Fibroblast of gingiva (primary cell): ENCODE measurements at places on chromosomes 7 and 10.
A peak's percentile ranks its signal among the peaks of the same experiment; 100 is the strongest.

- peak; percentile 34 for DNase-seq
Observed at GRCh38 chr7:42831718-42832522, 80.0 kb downstream of the C7orf25 start.

GRCh38 chr7:92714767-92715166 lies 121.6 kb downstream of the CDK6 start:
- DNase-seq: no peak

- no peak for DNase-seq
Observed at GRCh38 chr7:69208276-69208675, 390.0 kb upstream of the AUTS2 start.

DNA sequence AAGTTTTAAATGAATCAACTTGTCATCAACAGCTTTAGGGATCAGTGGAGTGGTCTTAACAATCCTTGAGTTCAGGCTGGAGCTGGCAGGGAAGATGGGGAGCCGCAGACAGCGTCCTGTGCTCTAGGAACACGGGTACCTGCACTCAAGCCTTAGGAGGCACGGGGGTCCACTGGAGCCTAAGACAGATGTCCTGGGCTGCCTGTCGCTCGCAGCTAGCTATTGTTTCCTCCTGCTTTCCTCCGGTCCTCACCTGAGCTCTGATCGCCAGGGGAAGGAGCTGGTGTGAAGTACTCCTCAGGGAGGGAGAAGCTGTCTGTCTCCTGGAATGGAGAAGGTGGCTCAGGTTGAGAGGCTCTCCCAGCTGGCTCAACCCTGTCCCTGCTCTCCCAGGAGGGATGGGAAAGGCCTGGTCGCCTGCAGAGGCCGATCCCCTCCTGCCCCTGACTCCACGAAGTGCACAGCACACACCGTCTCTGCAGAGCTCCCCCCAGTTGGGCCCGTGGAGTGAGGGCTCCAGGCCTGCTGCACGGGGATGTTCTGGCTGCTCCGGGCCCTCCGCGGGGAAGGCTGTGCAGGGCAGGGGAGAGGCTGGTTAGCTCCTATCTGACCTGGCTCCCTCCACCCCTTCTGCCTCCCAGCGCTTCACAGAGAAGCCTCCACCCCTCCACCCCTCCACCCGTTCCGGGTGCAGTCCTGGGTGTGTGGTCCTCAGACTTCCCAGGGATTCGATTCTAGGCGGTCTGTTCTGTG lies 14.5 kb upstream of the PYROXD2 start:
- DNase-seq: no peak

DNA sequence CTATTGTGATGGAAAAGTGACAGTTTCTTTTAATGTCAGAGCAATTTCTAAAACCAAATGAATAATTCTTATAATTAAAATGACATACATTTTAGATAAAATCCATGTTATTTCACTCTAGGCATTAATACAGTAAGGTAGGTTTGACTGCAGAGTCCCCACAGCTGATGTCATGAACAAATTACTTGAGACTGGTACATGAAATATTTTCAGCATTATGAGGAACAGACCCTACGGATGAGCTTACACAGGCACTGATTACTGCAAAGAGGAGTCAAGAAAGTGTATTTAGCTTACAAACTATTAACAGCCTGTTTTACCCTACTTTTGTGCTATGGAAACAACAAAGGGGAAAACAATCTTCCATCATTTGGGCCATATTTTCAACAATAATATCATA lies 8.9 kb downstream of the COL1A2 start:
- peak; percentile 22 for DNase-seq

GRCh38 chr7:66297579-66297978 lies 92.4 kb downstream of the TPST1 start:
- DNase-seq: no peak

- no peak for DNase-seq
Observed at GRCh38 chr7:29065181-29065857, 81.0 kb downstream of the CPVL start.

DNA sequence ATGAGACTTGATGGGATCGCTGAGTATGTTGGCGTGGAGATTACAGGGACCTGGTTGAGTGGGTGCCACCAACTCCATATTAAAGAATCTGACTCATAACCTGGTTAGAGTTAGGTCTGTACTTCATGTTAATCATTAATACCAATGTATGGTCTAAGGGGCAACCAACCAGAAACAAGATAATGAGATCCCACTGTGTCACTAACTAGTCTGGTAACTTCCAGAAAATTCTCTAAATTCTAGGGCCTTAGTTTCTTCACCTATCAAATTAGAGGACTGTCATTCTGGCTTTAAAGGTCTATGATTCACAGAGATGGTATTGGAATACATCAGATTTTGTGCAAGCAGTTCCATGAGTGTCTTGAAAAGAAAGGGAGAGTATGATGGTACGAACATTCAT lies 102.2 kb downstream of the SNX10 start:
- DNase-seq: no peak

GRCh38 chr10:119217991-119218490 lies 10.7 kb downstream of the GRK5 start:
- peak; percentile 77 for DNase-seq

DNA sequence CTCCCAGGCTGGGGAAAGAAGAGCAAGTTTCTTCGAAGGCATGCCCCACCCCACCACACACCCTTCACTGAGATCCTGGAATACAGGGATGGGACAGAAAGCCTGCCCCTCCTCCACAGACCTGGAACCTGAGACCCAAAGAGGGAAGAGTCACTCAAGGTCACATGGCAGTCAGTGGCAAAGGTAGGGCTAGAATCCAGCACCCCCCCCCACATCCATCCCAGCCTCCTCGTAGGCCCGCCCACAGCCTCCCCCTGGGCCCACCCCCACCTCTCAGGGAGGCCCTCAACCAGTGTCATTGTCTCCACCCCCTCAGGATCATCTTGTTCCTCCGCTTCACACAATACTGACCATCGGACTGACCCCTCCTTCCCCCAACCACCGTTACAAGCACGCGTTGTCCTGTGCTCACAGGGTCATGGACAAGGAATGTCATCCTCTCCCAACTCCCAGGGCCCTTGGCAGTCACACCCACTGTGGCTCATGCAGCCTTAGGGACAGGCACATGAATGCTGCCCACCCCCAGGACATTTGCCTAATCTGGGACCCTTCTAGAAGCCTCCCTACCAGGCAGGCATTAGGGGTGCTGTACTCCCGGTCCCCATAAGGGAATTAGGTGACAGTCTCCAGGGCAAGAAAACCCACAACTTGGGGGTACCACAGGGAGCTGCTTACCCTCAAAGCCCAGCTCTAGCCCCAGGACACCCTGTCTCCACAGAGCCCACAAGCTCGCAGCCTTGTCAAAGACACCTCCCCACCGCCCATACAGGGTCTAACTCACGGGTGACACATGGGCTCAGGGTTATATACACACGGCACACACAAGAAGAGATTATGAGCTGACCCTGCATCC lies 1.4 kb downstream of the KCNH2 start:
- no peak for DNase-seq

GRCh38 chr7:131285556-131285955 lies 42.1 kb upstream of the MKLN1 start:
- no peak for DNase-seq

- peak; percentile 96 for DNase-seq
Observed at GRCh38 chr10:125661941-125662515, 20.9 kb downstream of the TEX36 start.

- peak; percentile 61 for DNase-seq
Observed at GRCh38 chr10:92834986-92835385, 13.3 kb upstream of the EXOC6 start.

GRCh38 chr7:45986355-45987298 lies 65.6 kb upstream of the IGFBP3 start:
- no peak for DNase-seq

DNA sequence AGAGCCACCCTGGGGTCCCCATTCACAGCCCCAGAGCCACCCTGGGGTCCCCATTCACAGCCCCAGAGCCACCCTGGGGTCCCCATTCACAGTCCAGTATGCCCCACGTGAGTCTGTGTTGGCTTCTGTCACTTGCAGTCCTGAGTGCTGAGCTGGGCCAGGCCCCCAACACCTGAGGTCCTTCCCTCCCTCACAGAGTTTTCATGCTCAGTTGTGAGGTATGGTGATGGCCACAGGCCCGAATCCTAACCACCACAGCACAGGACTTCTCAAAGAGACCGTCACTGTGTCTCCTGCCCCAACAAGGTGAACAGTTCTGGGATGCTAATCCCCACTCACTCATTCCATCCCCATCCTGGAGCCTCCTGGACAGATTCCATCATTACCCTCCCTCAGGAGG lies 239.2 kb downstream of the PTPRN2 start:
- DNase-seq: no peak

GRCh38 chr7:130490888-130491804 lies 739 bp upstream of the MEST start:
- DNase-seq: no peak

- DNase-seq: no peak
Observed at GRCh38 chr10:84312816-84313215, 15.6 kb upstream of the CCSER2 start.

DNA sequence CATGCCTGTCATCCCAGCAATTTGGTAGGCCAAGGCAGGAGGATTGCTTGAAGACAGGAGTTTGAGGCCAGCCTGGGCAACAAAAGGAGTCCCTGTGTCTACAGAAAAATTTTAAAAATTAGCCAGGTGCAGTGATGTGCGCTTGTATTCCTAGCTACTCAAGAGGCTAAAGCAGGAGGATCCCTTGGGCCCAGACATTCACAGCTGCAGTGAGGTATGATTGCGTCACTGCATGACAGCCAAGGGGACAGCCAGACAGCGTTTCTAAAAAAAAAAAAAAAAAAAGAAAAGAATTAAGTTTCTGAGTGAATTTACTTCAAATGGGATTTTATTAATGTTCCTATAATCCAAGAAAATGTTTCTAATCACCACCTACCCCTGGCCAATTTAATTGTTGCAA lies 87.4 kb upstream of the RNF148 start:
- DNase-seq: no peak

DNA sequence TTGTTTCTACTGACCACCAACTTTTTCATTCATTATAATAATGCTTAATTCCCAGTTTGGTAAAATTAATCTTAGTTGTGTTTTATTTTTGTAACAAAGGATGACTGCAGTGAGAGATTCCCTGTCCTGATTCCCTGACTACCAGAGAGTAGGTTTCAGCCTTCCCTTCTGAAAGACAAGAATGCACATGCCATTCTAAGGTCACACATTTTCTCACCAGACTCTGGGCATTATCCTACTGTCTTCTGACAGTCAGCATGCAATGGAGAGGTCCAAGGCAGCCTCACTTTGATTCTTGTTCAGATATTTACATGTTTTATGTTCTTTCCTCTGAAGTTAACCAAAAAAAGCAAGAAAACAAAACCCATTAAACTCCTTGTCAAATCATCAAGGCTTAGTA lies 372.7 kb upstream of the CDC14C start:
- no peak for DNase-seq

GRCh38 chr7:116071629-116072028 lies 41.1 kb upstream of the TFEC start:
- DNase-seq: no peak

GRCh38 chr10:62890395-62890794 lies 74.2 kb upstream of the EGR2 start:
- DNase-seq: no peak

- no peak for DNase-seq
Observed at GRCh38 chr10:43265799-43266721, 805 bp downstream of the RASGEF1A start.

DNA sequence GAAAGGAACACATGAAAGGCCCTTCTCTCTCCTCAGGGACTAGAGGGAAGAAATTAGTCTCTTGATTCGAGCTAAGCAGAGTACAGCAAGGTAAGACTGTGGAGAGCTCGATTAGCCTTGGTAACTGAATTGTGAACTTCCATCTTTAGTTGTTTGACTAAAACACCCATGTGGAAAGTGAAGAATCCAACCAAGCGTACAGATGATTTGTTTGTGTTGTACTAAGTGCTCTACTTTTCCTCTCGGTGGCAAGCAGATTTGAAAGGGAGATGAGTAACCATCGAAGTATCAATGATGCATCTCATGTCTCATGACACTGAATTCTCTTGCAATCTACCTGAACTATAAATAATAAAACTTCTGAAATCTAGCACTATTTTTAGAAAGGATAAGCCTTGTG lies 80.7 kb downstream of the FZD1 start:
- no peak for DNase-seq

- peak; percentile 9 for DNase-seq
Observed at GRCh38 chr10:67978749-67979148, 94.3 kb downstream of the SIRT1 start.

DNA sequence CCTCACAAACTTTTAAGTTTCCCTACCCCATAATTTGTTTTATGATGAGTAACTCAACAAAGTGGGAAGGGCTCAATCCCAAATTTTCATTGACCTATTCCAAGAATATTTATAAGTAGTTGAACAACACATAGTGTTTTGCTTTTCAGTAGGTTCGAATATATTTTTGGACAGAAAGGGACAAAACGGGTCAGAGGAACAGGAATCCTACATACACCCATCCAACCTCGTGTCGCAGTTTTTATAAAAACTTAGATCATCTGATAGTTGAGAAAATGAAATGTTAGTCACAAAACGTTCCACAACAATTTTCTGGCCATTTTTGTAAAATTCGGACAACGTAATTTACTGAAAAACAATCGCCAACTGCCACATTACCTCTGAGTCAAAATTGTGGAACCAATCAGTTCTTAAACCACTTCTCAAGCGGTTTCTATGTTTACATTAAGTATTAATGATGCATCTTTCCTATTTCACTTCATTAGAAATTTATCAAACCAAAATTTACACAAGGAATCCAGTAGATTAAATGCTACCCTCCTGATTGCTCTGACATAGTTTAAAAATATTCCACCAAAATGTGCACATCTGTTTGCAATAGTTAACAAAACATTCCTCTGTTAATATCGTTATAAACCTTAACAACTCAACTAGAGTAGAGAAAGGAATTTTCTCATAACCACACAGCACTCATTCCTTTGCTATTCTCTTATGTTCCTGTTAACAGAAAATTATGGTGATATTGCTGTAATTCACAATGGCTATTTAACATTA lies 6.3 kb downstream of the WNT16 start:
- DNase-seq: no peak

- no peak for DNase-seq
Observed at GRCh38 chr10:130770018-130770630, 541.4 kb downstream of the TCERG1L start.

GRCh38 chr10:59831658-59832503 lies 74.5 kb downstream of the CCDC6 start:
- DNase-seq: no peak

GRCh38 chr7:137989094-137989493 lies 12.8 kb downstream of the CREB3L2 start:
- DNase-seq: peak; percentile 51

GRCh38 chr10:128297709-128298378 lies 171.6 kb upstream of the MKI67 start:
- DNase-seq: no peak

DNA sequence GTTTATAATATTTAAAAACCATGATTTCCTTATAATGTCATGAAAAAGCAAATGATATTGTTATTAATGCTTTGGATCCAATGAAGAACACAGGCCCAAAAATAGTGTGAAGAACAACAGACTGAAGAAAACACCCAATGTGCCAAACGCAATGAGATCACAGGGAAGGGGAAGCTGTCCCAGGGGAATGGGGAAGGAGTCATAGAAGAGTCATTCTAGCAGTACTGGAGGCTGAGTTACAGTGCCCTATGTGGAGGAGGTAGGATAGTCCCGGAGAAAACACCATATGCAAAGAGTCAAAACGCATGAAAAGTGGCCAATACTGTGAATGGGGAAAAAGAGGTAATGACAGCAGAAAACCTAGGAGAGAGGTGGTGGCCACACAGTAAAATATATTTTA lies 50.9 kb downstream of the TPK1 start:
- no peak for DNase-seq
